ENCODE measurements at places on chromosomes 5 and 9.

GRCh38 chr5:173736374-173736773 lies 119.9 kb upstream of the BOD1 start:
- DNase-seq, result no peak

- no peak for DNase-seq
Observed at GRCh38 chr5:43729846-43730478, 127.0 kb downstream of the NNT start.

- no peak for DNase-seq
Observed at GRCh38 chr5:170486371-170486770, 17.4 kb upstream of the KCNIP1 start.

DNA sequence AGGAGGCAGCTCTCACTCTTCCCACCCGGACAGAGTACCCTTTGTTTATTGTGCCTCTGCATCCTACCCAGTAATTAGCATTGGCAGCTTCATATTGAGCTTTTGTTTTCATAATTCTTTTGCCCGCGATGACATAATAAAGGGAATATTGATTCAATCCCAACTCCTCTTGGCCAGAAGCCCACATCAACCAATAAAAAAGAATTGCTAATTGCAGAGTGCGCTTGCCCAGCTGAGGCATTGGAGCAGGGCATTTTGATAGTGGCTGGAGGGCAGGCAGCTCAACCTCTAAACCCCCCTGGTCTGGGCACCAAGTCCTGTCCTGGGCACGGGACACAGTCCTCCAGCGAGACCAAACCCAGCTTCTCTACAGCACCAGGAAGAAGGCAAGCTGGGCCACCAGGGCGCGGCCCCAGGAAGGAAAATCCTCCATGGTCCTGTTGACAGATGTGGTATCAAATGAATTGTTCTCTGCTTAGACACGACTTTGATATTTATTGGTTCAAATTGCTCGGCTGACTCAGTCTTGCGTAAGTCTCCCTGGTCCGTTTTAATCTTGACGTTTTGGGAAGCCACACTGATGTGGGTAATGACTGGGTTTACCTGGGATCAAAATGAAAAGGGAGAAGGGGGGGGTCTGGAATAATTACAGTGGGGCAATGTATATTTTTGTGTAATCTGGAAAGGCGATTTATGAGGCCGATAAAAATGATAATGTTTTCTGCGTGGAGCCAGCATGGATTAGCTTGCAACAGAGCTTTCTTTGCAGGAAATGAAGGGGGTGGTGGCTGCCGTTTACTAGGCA lies 220.7 kb upstream of the MSX2 start:
- DNase-seq, result no peak

GRCh38 chr5:108216890-108217289 lies 165.0 kb downstream of the FBXL17 start:
- no peak for DNase-seq

GRCh38 chr9:125189011-125189360 lies 617 bp downstream of the PPP6C start:
- DNase-seq, result no peak

GRCh38 chr9:122376796-122377195 lies 6.0 kb downstream of the PTGS1 start:
- DNase-seq, result no peak

DNA sequence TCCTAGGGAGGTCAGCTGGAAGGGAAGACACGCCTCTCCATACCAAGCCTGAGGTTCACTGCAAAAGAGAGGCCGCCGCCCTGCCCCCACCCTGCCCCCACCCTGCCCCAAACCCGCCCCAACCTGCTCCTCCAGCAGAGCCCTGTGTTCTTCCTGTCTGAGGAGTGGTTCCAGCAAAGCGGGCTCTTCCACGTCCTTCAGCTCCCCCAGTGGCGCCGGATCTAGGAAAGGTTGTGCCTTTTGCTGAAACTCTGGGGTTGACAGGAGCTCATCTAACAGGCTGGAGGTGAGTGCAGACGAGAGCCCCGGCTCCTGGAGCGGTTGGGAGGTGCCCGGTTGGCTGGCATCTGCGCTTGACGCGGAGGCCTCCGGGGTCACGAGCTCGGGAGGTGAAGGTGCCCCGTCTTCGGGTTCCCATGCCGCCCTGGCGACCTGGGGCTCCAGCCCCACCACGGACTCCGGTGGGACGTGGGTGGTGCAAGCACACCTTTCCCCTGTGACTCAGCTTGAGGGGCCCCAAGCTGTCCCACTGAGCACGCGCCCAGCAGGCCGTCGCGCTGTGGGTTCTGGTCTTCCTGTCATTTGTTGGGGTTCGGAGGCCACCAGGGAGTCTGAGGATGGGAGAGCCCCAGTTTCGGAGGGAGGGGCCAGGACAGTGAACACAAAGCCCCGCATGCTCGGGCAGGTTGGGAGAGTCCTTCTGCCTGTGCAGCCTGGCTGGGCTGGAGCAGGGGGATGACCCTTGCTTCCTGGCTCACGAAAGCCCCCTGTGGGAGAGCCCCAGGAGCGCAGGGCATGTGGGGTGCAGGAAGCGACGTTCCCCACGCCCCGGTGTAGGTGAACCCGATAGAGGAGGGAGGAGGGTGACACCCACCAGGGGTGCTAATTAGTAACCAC lies 1467.1 kb downstream of the FOXD4L5 start:
- DNase-seq, result peak; percentile 66

DNA sequence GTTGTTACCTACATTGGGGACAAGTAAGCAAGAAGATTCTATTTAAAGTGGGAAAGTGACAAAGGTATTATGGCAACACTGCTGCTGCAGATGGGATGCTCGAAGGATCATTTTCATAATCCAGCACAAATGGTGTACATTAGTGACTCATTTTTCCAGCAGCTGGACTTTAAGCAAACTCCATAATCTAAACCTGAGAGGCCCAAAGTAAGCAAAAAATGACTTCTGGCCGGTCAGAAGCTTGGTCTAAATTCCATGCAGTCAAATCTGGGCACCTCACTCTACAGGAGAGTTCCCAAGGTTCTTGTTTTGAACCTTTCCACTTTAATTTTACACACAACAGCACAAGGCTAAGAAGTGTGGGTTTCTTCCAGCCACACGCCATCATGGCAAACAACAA lies 43.6 kb upstream of the TRAF1 start:
- DNase-seq, result no peak
